Osteocyte (in vitro differentiated cells): ENCODE measurements at places on chromosomes 11 and 22. TPM values are rescaled to one million over a fixed set of nuclear protein-coding genes. Genes with fewer than 3 reads are reported as not detected.

The SCGB1A1 gene
- total RNA-seq, result not detected in 2 replicates

The SPTBN2 gene
- total RNA-seq, result 12.6 and 12.9 TPM in 2 replicates

The CFAP68 gene
- total RNA-seq, result 12.5 and 17.2 TPM in 2 replicates

The MYRF gene
- total RNA-seq, result 0.43 and 0.47 TPM in 2 replicates

The PIH1D2 gene
- 2.0 and 2.3 TPM in 2 replicates for total RNA-seq

The ZNF280B gene
- total RNA-seq, result 2.1 and 2.3 TPM in 2 replicates

The MS4A7 gene
- total RNA-seq, result not detected in 2 replicates

DNA sequence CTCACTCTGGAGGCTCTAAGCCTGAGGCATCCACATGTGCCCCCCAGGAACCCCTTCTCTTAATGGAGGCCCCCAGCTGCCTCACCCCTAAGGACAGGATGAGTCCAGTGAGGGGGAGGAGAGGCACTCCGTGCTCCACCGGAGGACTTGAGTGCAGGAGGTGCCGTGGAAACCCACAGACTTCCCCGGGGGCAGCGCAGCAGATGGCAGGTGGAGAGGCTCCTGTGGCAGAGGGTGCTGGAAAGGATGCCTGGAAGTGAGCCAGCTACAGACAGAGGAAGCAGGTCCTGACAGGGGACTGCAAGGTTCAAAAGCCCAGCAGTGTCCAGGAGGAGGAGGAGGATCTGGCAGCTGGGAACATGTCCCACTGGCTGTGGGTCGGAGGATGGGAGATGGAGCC, 1384.0 kb downstream of the TBC1D22A start:
- H3K36me3 ChIP-seq, result no peaks in the 10 kb centered on the region
- peaks cover 3% of the 10 kb centered on the region for H3K27me3 ChIP-seq
- DNase-seq, result peak; percentile 73

DNA sequence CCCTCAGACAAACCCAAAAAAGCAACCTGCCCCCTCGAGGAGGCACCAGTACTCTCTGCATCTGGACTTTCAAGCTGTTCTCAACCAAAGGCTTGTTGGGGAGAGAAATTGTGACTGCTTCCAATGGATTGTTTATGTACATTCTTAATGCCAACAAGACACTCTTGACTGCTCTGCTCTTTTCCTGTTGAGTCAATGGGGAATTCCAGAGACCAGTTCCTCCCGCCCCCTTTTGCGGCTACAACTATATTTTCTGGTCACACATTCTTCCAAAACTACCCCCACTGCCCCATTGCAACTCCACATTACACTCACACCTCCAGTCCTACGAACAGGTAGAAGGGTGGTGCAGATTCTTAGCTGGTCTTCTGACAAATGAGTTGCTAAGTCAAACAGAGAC, 187.0 kb downstream of the DSCAML1 start:
- peaks cover 21% of the 10 kb centered on the region for H3K4me1 ChIP-seq
- H3K4me3 ChIP-seq, result no peak overlapping the region
- DNase-seq, result no peak

- peaks cover 4% of the 10 kb centered on the region for H3K36me3 ChIP-seq
- no peak for DNase-seq
- H3K27me3 ChIP-seq, result no peaks in the 10 kb centered on the region
- H3K4me1 ChIP-seq, result peaks cover 8% of the 10 kb centered on the region
These were observed 20.0 kb downstream of the LDLRAD3 start for GRCh38 chr11:35963911-35964310.

- H3K27ac ChIP-seq, result peak overlapping the region; percentile 25
- no peaks in the 10 kb centered on the region for H3K27me3 ChIP-seq
- peaks cover 20% of the 10 kb centered on the region for H3K4me1 ChIP-seq
- H3K36me3 ChIP-seq, result peaks cover 3% of the 10 kb centered on the region
These were observed 34.3 kb downstream of the DBX1 start for GRCh38 chr11:20125927-20126326.

GRCh38 chr11:105392556-105392955, 217.3 kb upstream of the GRIA4 start:
- no peak overlapping the region for H3K27ac ChIP-seq
- H3K36me3 ChIP-seq, result no peaks in the 10 kb centered on the region
- H3K4me1 ChIP-seq, result no peaks in the 10 kb centered on the region
- H3K4me3 ChIP-seq, result no peak overlapping the region

- no peak for DNase-seq
- H3K27me3 ChIP-seq, result no peaks in the 10 kb centered on the region
- no peak overlapping the region for H3K4me3 ChIP-seq
- H3K36me3 ChIP-seq, result peaks cover 3% of the 10 kb centered on the region
- H3K4me1 ChIP-seq, result peaks cover 18% of the 10 kb centered on the region
These were observed 9.1 kb downstream of the DNAL4 start for GRCh38 chr22:38784856-38785255.

DNA sequence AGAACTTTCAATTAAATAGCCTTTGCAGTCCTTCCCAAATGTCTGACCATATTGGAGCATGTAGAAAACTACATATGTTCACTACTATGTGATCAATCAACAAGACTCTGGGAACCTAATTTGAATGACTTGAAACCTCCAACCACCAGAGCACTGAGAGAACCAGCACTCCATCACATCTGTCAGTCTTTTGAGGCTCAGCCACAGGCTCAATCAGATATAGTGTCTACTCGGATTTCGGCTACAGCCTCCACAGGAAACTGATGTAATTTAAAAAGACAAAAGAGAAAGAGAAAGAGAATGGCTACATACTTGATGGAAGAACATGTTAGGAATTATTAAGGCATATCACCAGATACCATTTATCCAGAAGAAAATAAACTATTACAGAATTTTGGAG, 859.0 kb downstream of the FAM181B start:
- H3K36me3 ChIP-seq, result no peaks in the 10 kb centered on the region
- H3K4me3 ChIP-seq, result no peak overlapping the region
- no peak overlapping the region for H3K27ac ChIP-seq
- peaks cover 57% of the 10 kb centered on the region for H3K27me3 ChIP-seq

GRCh38 chr22:30036656-30037055, 43.6 kb upstream of the HORMAD2 start:
- DNase-seq, result no peak
- no peaks in the 10 kb centered on the region for H3K27me3 ChIP-seq
- H3K4me3 ChIP-seq, result no peak overlapping the region
- H3K27ac ChIP-seq, result no peak overlapping the region
- peaks cover 4% of the 10 kb centered on the region for H3K36me3 ChIP-seq

- peaks cover 30% of the 10 kb centered on the region for H3K36me3 ChIP-seq
- peak overlapping the region; percentile 73 for H3K27ac ChIP-seq
- DNase-seq, result no peak
- peaks cover 49% of the 10 kb centered on the region for H3K4me1 ChIP-seq
- peak overlapping the region; percentile 88 for H3K4me3 ChIP-seq
- H3K27me3 ChIP-seq, result no peaks in the 10 kb centered on the region
These were observed 922 bp downstream of the HNRNPUL2 start for GRCh38 chr11:62726156-62726914.

- DNase-seq, result no peak
- H3K27ac ChIP-seq, result no peak overlapping the region
- no peaks in the 10 kb centered on the region for H3K36me3 ChIP-seq
- peaks cover 15% of the 10 kb centered on the region for H3K27me3 ChIP-seq
- no peaks in the 10 kb centered on the region for H3K4me1 ChIP-seq
These were observed 68.0 kb downstream of the PGR start for GRCh38 chr11:101061606-101062005.

GRCh38 chr11:99098751-99099150, 78.0 kb downstream of the CNTN5 start:
- DNase-seq, result no peak
- H3K36me3 ChIP-seq, result no peaks in the 10 kb centered on the region
- no peak overlapping the region for H3K4me3 ChIP-seq
- no peak overlapping the region for H3K27ac ChIP-seq

GRCh38 chr11:65478388-65479183, 20.3 kb upstream of the MALAT1 start:
- no peak overlapping the region for H3K4me3 ChIP-seq
- no peaks in the 10 kb centered on the region for H3K27me3 ChIP-seq
- peak overlapping the region; percentile 93 for H3K27ac ChIP-seq
- no peaks in the 10 kb centered on the region for H3K36me3 ChIP-seq
- DNase-seq, result no peak

DNA sequence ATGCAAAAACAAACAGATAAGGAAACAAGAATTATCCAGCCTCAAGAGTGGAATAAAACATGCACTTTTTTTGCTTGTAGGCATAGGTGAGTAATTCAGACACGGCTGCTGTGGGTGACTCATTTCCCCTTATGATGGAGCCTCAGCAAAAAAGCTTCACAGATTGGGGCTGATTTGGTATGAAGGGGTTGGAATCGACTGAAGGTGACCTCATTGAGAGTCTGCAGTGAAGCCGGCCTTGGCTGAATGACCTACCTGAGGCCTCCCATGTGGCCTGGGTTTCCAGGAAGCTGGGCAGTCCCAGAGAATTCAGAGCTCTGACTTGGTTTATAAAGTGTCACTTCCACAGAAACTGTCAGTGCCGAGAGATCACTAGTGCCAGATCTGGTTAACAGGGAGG, 34.2 kb upstream of the VPREB1 start:
- no peak overlapping the region for H3K27ac ChIP-seq
- no peak for DNase-seq
- H3K36me3 ChIP-seq, result no peaks in the 10 kb centered on the region
- peaks cover 62% of the 10 kb centered on the region for H3K27me3 ChIP-seq

GRCh38 chr11:70448983-70449567, 50.7 kb downstream of the CTTN start:
- H3K36me3 ChIP-seq, result no peaks in the 10 kb centered on the region
- H3K27ac ChIP-seq, result no peak overlapping the region
- no peaks in the 10 kb centered on the region for H3K27me3 ChIP-seq
- H3K4me3 ChIP-seq, result no peak overlapping the region

- DNase-seq, result no peak
- H3K4me1 ChIP-seq, result peaks cover 15% of the 10 kb centered on the region
- H3K36me3 ChIP-seq, result no peaks in the 10 kb centered on the region
- H3K27me3 ChIP-seq, result no peaks in the 10 kb centered on the region
- H3K4me3 ChIP-seq, result peak overlapping the region; percentile 64
These were observed 1.1 kb downstream of the GNAZ start for GRCh38 chr22:23071230-23072076.

DNA sequence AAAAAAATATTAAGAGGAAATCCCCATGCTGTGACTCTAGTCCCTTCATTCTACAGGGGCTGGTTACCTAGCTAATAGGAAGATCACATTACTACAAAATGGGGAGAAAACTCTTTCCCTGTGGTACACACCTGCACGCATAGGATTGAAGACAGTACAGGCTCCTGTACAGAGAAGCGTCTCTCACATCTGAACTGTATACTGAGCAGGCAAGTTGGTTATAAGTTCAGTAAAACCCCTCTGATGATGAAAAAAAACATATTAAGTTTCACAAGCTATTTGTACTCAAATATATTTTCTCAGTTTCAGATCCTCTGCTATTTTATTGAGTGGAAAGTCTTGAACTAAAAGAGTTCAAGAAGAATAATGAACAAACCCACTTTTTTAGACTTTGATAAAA, 156.9 kb upstream of the HSD17B12 start:
- no peak overlapping the region for H3K4me3 ChIP-seq
- no peak for DNase-seq
- no peaks in the 10 kb centered on the region for H3K36me3 ChIP-seq
- H3K4me1 ChIP-seq, result no peaks in the 10 kb centered on the region

DNA sequence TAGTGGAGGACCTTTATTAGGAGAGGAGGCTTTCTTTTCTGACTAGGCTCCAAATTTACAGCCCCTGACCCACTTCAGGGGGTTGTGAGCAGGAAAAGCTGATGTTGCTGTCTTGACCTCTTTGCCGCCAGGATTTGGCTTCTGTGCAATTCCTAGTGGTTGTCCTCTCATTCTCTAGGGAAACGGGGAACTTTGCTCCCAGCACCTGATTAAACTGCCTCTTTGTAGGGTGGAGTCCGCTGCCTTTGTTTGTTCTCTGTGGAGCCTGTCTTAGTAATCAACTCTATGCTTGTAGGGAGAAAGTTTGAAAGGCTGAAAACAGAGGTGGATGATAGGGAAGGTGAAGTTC, 16.3 kb downstream of the CTNND1 start:
- H3K4me1 ChIP-seq, result peaks cover 87% of the 10 kb centered on the region
- peak overlapping the region; percentile 62 for H3K4me3 ChIP-seq
- peak overlapping the region; percentile 95 for H3K27ac ChIP-seq

- no peak overlapping the region for H3K4me3 ChIP-seq
- peaks cover 10% of the 10 kb centered on the region for H3K4me1 ChIP-seq
- DNase-seq, result peak; percentile 42
- no peak overlapping the region for H3K27ac ChIP-seq
- no peaks in the 10 kb centered on the region for H3K36me3 ChIP-seq
These were observed 5.3 kb upstream of the EFCAB6 start for GRCh38 chr22:43817402-43817801.

DNA sequence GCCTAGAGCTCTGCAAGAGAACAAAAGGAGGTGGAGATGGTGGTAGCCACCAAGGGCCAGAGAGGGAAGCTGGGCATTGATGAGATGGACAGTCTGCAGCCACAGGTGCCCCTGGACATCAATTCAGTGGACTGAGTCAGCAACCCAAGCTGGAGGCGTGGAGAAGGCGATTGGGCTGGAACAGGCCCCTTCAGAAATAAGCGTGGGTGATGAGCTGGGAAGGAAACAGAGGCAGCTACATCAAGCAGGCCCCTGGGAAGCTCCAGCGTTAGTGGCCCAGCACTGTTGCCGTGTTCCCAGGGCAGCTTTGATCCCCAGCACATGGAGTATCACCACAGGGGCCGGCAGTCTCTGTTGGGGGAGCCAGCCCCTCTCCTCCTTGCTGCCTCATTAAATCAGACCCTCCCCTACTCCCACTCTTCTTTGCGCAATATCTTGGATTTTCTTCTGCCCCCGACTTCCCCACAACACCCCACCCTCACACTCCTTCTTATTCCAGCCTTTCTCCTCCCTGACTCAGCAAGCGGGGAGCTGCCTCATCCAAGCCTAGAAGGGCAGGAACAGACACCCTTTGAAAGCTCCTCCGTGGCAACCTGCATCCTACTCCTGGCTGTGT, 31.7 kb upstream of the OAF start:
- H3K36me3 ChIP-seq, result no peaks in the 10 kb centered on the region
- H3K4me3 ChIP-seq, result no peak overlapping the region
- H3K27ac ChIP-seq, result no peak overlapping the region
- H3K27me3 ChIP-seq, result peaks cover 42% of the 10 kb centered on the region
- H3K4me1 ChIP-seq, result no peaks in the 10 kb centered on the region

GRCh38 chr11:69151836-69152235, 3.9 kb upstream of the SMIM38 start:
- DNase-seq, result no peak
- peaks cover 5% of the 10 kb centered on the region for H3K36me3 ChIP-seq
- H3K4me3 ChIP-seq, result no peak overlapping the region

DNA sequence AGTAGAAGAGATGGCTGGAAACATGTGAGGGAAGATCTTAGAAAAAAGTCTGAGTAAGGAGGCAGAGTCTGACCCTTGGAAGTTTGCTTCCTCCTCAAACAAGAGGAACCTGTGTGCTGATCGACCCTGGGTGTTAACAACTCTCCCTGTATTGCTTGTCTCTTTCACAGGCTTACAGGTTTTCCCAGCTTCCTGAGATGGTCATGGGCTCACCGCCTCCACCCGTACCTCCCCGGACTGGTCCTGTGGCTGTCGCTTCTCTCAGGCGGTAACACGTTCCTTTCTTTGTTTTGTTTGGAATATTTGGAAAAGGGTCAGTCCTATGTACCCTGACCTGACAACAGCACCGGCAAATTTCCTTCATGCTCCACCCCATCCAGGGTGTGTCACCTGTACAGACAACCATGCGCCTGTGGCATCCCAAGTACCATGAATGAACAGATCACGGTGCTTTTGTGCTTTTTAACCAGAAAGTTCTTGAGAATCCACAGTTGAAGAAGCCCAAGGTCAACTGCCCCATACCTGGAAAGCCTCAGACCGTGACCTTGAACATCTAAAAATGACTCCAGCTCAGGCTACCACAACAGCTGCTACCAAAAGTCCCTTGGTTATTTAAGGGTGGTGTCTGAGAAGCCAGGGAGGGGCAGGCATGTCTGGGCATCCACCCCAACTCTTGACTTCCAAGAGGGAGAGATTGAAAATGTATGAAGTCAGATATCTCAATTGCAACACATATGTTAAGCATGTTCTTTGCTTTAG, 44.6 kb downstream of the C11orf91 start:
- H3K27me3 ChIP-seq, result no peaks in the 10 kb centered on the region
- H3K4me3 ChIP-seq, result no peak overlapping the region
